ENCODE measurements at places on chromosomes 6 and 20.
A peak's percentile ranks its signal among the peaks of the same experiment; 100 is the strongest.

DNA sequence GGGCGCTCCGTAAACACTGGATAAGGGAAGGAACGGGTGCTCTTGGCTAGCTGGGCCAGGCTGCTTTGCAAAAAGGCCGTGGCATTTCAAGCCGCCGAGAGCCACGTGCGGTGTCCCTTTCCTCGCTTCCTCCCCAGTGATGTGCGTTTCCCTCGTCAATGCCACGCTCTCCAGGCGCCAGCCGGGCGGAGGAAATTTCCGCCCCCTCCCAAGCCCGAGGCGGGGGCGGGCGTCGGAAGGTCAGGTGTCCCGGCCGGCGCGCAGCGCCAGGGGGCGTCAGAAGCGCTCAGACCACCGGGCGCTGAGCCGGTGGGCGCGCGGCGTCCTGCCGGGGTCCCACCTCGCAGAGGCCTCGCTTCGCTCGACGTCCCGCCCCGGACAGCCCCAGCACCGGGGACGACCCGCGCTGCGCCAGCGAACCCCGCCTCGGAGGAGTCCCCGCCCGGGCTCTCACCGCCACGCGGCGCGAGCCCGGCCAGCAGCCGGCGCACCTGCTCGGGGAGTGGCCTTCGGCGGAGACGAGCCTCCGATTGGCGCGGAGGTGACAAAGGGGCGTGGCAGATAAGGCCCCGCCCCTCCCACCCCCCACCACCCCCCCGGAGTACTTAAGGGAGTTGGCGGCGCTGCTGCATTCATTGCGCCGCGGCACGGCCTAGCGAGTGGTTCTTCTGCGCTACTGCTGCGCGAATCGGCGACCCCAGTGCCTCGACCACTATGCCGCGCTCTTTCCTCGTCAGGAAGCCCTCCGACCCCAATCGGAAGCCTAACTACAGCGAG lies at the start of gene SNAI1:
Gene SNAI1 (plus strand): TSS at position 635 of the 777 bp plus-strand sequence. CDS start 80 bp downstream, at position 715.
- peak; percentile 94 for DNase-seq

DNA sequence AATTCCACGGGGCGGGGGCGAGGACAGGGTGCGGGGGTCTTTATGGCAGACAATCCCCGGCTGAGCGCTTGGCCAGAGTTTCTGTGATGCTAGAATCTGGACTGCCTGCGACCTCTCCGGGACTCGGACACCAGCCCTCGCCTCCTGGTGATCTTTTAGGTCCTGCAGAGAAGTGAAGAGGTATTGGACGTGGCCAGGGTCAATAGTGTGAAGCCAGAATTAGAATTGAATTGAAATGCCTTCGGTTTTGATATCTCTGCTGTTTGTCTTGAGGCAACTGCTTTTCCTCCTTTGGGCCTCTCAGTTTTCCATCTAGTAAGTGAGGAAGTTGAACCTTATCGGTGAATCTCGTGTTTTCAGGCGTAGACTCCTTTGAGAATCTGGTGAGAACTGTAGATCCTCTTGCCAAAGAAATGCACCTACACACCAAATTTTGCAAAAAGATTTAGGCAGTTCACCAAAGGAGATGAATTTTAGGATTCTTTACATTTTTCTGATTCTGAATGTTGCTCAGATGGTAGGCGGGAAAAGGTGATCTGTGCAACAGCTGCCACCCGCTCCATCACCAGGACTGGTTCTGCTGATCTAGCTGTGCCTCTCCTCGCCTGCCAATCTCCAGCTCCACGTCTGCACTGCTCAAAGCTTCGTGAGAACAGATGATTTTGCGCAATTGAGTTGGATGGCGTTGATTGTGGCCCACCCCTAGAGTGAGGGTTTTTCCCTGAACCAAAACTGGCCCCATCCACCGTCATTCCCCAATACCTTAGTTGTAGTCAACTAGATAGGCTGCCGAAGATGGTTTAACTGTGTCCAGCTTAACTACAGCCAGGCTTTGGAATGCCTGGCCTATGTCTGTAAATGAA lies 837 bp upstream of the OSER1 start:
- DNase-seq, result no peak

GRCh38 chr6:24933266-24933665 lies 2.5 kb downstream of the RIPOR2 start:
- no peak for DNase-seq

DNA sequence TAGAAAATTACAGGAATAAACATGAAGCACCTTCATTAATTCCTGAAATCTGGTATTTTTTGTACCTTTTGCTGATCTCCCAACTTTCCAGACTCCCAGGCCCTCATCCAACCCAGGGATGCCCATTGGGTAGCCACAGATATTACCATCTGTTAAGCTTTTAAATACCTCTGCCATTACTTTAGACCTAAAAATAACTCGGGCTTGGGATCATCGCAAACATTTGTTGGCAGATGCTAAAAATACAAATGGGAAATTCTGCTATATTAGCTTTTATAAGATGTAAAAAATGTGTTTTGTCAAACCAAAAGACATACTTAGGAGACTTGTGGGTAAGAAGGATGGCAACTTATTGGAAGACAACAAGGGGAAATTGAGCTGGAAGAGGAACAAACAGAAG lies 376.1 kb downstream of the CENPW start:
- DNase-seq, result no peak

DNA sequence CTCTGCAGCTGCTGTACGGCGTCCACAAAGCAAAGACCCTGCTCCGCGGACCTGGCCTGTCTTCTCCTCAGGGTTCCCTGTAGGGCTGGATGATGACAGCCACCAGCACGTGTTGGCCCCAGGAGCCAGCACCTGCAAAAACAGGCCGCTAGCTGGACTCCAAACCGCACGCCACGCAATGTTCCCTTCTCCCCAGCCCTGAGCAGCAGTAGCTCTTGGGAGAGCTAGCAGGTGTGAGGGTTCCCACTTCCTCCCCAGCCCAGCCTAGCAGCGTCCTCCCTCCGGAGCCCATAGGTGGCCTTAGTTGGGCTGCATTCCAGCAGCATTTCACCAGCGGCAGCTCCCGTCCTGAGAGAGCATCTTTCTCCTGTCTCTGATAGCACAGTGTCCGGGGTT lies 42.3 kb downstream of the DACT2 start:
- DNase-seq, result no peak

- no peak for DNase-seq
These were observed 24.5 kb downstream of the AGPAT4 start for GRCh38 chr6:161249327-161249726.

DNA sequence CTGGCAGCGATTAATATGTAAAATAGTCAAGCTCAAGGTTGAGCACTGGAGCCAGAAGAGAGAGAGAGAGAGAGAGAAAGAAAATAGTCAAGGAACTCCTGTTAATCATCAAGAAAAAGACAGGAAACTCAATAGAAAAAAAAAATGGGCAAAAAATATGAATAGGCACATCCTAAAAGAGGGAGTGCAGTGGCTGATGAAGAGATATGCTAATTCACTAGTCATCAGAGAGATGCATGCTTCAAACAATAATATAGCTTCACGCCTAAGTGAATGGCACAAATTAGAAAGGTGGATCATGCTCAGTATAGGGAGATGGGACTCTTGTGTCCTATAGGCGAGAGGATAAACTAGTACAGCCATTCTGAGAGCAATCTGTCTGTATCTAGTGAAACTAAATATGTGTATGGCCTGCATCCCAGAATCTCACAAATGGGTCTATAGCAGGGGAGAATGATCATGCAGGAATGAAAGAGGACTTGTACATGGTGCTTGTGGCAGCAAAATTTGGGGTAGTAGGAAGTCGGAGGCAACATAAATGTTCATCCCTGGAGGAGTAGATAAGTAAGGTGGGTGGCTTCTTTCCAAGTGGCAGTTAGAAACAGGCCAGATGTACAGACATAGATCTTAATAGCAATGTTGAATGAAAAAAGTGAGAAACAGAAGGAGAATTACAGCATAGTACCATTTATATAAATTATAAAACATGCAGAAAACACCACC lies 176.8 kb downstream of the VEGFA start:
- DNase-seq, result no peak

DNA sequence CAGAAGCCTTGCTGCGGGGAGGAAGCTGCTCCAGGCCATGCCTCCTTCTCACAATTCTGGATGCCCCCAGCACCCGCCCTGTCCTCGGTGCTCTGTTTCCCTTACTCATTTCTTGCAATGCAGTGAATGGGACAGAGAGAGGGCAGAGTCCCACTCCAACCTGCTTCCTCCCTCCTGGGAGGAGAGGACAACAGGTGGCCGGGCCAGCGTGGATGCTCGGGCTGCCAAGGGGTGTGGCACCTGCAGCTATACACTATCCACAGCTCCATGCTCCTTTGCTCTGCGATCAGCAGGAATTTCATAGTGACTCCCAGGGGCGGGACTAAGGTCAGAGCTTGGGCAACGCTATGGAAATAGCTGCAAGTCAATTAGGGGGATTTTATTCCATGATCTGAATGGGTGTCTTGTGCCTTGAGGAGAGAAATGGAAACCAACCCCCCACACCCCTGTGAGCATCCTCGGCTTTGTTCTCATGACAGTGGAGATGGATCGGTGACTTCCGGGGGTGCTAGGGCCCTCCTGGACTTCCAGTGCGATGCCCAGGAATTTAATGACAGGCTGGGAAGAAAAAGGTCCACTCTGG lies 192.5 kb downstream of the MYLK4 start:
- DNase-seq, result no peak

GRCh38 chr6:93419304-93420162 lies at the start of gene EPHA7:
Gene EPHA7, minus strand, starts transcription at chr6:93419559. Its CDS starts 218 bp downstream, at chr6:93419341.
- peak; percentile 94 for DNase-seq

DNA sequence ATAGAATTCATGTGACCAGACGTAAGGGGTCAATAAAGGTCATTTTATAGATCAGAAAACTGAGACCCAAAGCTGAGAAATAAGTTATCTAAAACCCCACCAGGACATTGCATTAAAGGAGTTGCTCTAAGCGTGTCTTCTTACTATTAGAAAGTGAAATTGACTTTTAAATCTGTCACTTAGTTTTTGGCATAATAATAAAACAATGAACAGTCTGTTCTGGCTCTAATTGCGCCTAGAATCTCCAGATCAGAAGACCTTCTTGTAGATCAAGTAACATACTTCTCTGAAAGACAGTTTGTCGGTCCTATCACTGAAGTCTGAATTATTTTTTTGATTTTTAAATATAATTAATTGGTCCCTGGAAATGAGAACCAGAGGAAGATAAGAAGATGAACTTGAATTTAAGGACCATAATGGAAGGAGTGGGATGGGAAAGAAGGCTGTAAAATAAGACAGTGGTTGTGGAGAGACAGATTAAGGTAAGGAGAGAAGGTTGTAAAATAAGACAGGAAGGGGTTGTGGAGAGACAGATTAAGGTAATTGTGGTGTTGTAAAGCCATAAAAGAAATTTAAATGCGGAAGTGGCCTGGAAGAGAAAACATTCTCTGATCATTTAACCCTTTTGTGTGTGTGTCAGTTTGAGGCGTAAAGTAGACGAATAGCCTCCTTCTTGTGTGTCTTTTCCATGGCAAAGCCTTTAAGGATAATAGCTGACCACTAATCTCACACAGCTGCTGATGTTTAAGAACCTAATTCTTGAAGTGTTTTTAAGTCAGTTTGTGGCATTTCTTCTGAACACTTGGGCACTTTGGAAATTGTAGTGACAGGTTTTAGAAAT lies 20.1 kb downstream of the TOP1 start:
- no peak for DNase-seq

GRCh38 chr6:159172091-159172491 lies 2.9 kb downstream of the FNDC1 start:
- no peak for DNase-seq

GRCh38 chr6:372336-372911 lies 19.1 kb upstream of the IRF4 start:
- DNase-seq, result no peak

DNA sequence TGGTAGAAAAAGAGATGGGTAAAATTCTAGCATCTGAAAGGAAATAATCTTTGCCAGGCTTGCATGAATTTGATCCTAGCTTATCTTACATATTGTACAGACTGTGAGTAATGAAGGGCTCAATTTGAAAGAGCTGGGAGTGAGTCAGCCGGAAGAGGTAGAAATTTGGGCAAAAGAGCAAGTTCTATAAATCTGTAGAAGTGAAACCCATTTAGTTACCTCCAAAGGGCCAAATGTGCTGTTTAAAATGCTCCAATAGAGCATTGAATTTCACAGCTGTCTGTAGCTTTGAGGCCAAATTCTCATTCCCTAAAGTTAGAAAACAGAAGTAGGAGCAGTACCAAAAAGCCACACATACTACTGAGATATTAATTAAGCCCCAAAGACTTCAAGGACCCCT lies 466.1 kb downstream of the BTBD3 start:
- peak; percentile 72 for DNase-seq

DNA sequence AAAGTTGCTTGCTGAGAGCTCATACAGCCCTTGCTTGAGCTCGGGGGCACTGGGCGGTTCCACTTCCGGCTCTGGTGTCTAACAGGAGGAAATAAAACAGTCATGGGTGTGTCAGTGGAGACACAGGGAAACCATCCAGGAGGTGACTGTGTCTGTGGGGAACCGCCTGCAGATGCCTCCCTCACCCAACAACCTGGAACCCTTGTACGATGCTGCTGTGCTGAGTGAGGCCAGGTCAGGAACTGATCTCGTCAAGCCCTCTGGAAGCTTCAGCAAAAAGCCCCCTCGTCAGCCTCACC lies 15.5 kb downstream of the TXNDC5 start:
- no peak for DNase-seq

DNA sequence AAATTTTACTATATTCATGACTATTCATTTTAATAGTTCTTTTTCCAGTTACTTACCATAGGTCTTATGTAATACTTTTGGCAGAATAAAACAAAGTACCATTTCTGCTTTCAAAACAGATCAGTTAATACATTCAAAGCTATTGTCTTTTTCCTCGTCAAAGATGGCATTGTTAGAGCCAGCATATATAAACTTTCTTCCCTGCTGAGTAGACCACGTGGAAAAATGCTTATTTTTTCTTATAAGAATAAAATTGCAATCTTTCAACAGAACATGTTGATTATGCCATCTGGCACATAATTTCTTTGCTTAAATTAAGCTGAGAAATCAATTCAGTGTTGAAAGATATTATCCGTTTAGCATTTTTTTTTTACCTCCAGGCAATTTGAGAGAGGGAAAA lies 34.9 kb upstream of the EXOC2 start:
- DNase-seq, result no peak

DNA sequence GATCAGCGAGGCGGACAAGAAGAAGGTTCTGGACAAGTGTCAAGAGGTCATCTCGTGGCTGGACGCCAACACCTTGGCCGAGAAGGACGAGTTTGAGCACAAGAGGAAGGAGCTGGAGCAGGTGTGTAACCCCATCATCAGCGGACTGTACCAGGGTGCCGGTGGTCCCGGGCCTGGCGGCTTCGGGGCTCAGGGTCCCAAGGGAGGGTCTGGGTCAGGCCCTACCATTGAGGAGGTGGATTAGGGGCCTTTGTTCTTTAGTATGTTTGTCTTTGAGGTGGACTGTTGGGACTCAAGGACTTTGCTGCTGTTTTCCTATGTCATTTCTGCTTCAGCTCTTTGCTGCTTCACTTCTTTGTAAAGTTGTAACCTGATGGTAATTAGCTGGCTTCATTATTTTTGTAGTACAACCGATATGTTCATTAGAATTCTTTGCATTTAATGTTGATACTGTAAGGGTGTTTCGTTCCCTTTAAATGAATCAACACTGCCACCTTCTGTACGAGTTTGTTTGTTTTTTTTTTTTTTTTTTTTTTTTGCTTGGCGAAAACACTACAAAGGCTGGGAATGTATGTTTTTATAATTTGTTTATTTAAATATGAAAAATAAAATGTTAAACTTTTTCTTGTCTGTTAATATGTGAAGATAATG lies 2.2 kb downstream of the HSPA1B start:
- peak; percentile 19 for DNase-seq

- peak; percentile 46 for DNase-seq
These were observed 455.0 kb upstream of the SOX4 start for GRCh38 chr6:21138336-21139069.

GRCh38 chr6:51711876-51712275 lies 375.5 kb downstream of the PKHD1 start:
- DNase-seq, result no peak

GRCh38 chr6:132413499-132413802 lies 12.2 kb upstream of the MOXD1 start:
- DNase-seq, result no peak

- no peak for DNase-seq
These were observed 19.9 kb downstream of the ZNF451 start for GRCh38 chr6:57109880-57110279.

Measured in NCI-H446 (cell line).